ENCODE measurements at places on chromosomes 6 and 20.

DNA sequence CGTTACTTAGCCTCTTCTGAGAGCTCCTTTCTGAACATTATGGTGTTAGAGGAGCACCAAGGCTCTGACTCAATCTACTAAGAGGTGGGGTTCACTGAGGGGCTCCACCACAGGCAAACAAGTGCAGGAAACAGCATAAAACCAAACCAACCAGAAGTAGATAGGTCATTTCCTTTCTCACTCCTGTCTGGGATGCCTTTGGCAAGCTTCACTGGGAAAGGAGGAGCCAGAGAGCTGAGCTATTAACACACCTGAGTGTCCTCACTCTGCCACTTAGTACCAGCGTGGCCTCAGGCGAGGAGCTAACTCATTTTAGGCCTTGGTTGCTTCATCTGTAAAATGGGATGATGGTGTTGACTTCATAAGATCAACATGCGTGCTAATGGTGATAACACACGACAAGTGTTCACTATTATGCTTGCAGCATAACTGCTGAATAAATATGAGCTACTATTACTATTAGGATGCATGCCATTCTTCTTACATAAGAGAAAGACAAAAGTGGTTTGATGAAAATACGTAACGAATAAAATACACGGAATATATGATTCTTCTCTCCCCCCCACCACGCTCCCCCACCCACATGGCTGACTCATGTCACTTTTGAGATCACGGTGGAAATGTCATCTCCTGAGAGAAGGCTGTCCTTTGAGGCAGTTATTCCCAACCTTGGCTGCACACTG is 185.4 kb downstream of the BCAS1 start:
- H3K36me3 ChIP-seq, result peaks cover 9% of the 10 kb centered on the region
- no peaks in the 10 kb centered on the region for H3K27me3 ChIP-seq
- peaks cover 31% of the 10 kb centered on the region for H3K4me1 ChIP-seq
- peak overlapping the region; percentile 61 for H3K27ac ChIP-seq
- H3K4me3 ChIP-seq, result no peak overlapping the region
- no peak for DNase-seq

DNA sequence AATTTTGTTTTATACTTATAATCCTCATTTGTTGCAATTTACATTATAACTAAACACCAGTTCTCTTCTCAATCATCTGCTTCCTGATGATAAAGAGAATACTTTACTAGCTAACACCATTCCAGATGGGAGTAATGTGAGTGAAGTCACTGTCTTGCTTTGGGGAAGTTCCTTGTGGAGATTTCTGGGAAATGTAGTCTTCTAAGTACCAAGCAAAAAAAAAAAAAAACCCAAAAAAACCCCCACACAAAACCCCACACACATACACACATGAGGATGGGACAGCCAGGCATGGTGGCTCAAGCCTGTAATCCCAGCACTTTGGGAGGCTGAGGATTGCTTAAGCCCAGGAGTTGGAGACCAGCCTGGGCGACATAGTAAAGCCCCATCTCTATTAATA is 2.2 kb upstream of the SNPH start:
- H3K4me1 ChIP-seq, result peaks cover 36% of the 10 kb centered on the region
- peak; percentile 11 for DNase-seq
- H3K36me3 ChIP-seq, result no peaks in the 10 kb centered on the region
- no peak overlapping the region for H3K4me3 ChIP-seq
- no peak overlapping the region for H3K27ac ChIP-seq
- H3K27me3 ChIP-seq, result peaks cover 4% of the 10 kb centered on the region

DNA sequence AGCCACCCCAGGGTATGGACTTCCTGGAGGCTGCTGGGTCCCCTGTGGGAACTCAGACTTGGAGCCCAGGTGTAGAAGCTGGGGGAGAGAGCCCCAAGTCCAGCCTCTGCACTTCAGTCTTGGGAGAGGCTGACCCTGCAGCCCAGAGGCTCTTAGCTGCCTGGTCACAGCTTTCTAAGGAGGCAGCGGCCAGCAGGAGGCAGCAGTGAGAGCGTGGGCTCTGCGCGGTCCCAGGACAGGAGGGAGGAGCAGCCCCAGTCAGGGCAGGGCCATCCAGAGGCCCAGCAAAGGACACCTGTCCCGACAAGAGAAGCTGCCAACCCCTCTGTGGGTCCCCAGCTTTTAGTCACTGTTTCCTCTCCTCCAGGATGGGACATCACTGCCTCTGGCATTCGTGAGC is 9.4 kb downstream of the TREML2 start:
- H3K27ac ChIP-seq, result no peak overlapping the region
- H3K4me1 ChIP-seq, result no peaks in the 10 kb centered on the region
- H3K4me3 ChIP-seq, result no peak overlapping the region
- no peak for DNase-seq

DNA sequence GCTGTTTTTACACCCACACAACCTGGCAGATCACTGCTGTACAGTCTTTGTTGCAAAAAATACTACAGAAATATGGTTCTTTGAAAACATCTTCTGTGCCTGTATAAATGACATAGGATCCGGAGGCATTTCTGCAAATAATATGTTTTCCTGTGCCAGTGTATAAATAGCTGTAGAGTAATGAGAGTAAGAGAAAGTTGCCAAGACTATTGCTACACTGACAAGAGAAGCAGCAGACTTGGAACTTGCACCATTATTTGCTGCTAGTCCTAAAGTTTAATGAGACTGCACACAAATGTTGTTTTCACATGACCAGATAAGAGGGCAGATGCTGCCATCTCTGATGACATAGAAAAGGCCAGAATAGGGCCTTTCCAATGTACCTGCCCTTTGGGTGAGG is 50.0 kb upstream of the DTNBP1 start:
- H3K27me3 ChIP-seq, result peaks cover 1% of the 10 kb centered on the region
- H3K27ac ChIP-seq, result no peak overlapping the region
- no peaks in the 10 kb centered on the region for H3K36me3 ChIP-seq

DNA sequence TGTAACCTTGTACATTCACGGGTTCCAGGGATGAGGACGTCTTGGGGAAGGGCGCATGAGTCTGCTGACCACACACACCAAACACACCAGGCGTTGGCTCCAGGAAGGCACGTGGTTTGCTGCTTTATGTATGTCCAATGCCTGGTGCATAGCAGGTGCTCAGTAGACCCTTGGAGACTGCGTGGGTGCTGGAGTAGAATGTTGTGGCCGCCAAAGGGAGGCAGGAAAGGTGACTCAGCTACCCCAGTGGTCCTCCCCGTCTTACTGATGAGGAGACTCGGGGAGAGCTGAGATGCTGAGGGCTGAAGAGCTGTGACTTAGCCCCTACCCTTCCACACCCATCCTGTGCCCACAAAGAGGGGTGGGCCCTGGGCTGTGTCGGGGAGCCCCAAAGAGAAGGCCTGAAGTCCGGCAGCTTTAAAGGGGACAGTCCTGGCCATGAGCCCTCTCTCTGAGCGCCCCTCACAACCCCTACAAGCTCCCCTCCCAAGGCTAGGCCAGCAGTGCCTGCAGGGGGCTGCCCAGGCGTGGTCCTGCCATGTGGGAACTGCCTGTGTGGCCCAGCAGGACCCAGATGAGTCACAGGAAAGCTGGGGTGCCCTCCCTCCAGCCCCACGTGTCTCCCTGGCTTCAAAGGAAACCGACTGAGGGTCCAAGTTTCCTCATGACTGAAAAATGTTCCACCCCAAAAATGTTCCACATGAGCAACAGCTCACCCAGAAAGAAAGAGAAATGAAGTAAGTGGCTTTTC is 28.0 kb upstream of the PTGIS start:
- peaks cover 41% of the 10 kb centered on the region for H3K4me1 ChIP-seq
- peak overlapping the region; percentile 32 for H3K27ac ChIP-seq
- H3K36me3 ChIP-seq, result no peaks in the 10 kb centered on the region
- DNase-seq, result peak; percentile 52

Measured in HFFc6 (cell line).